ENCODE measurements at places on chromosomes 16 and 17.
A peak's percentile ranks its signal among the peaks of the same experiment; 100 is the strongest.

DNA sequence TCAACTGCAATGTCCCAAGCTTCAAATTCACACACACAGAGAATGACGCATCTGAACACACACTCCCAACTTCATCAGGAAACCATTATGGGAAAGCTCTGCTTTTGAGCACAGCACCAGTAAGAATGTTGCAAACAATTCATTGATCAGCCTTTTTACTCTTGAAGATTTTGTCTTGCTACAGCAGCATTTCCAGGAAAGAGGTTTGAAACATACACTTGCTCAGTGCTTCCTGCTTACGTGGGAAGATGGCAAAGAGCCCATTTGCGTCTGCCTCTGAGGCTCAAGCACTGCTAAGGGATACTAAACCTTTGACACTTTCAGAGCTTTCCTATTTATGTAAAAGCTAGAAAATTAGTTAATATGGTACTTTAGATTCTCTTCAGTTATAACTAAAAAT, 77.2 kb upstream of the MON1B start:
- DNase-seq, result no peak

GRCh38 chr16:75535211-75535843, 581 bp downstream of the CHST5 start:
- DNase-seq, result no peak

DNA sequence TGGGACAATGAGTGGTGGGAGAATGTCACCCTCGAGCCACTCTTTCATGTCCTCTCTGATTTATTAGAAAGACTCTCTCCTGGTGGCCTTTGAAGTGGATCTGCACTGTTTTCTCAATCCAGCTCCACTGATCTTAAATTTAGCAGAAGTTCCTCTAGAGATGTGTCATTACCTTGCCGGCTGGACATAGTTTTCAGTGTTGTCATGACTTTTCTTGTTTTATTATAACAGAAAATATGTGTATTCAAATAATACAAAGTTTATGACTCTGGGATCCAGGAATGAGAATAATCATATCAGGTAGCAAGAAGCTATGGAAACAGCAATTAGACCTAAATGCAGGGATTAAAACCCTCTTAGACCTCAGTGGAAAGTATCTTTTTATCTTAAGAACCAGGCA, 247.5 kb upstream of the ELAC2 start:
- no peak for DNase-seq

- no peak for DNase-seq
Measured at GRCh38 chr16:73823205-73823849, 473.3 kb upstream of the PSMD7 start.

GRCh38 chr16:1194665-1195392, 30.2 kb downstream of the TPSG1 start:
- no peak for DNase-seq

DNA sequence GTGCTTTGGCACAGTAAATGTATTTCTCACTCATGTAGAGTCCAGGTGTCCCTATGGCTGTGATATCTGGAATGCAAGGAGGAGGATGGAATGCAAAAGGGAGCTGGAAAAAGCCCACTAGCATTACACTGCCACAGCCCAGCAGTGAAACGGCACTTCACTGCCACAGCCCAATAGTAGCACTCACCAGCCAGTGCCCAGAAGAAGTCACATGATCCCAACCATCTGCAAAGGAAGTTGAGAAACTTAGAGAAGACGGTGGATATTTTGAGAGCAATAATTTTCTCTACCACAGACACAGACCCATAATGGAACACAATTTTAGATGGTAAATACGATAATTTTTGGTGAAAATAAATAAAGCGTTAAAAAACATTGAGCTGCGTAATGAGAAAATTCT, 51.8 kb downstream of the C16orf82 start:
- DNase-seq, result no peak

- no peak for DNase-seq
Measured at GRCh38 chr17:83200231-83200699, 120.9 kb downstream of the METRNL start.

- DNase-seq, result no peak
Measured at GRCh38 chr16:67209565-67209964, 10.6 kb downstream of the ELMO3 start.

- no peak for DNase-seq
Measured at GRCh38 chr17:70254735-70255460, 85.6 kb downstream of the KCNJ2 start.

DNA sequence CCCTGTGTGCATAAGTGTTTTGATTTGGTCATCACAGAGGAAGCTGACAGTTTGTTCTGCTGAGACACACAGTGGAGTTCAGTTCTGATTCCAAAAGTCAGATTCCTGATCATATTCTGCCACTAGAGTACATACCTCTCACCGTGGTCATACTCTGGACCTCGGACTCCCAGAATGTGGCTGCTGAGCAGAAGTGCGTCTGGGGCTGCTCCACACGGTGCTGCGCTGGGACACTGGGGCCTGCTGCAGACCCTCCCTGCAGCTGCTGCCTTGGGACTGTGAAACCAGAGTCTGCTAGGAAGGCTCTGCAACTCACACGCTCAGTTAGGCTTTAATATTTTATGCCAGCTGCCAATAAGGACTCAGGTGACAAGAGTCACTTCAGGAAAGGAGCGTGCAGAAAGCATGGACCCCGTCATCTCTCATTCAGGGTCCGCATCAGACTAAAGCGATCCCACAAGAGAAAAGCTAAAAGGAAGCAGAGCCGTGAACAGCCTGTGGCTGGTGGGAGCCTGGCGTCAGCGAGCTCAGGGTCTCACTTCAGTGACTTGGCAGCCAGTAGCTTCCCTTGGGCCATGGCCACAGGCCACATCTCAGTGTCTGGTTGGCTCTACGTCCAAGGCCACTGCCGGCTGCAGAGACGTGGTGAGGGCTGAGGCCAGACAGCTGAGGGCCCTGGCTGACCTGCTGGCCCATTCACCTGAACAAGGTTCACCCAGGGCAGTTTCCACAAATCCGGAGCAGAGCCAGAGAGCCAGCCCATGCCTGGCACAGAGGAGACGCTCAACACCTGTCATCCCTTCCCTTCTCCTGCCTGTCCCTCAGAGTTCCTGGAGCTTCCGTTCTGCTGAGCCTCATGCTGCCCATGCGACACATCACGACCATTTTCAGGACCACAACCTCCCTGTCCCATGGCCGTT, 24.7 kb upstream of the KIFC3 start:
- no peak for DNase-seq

DNA sequence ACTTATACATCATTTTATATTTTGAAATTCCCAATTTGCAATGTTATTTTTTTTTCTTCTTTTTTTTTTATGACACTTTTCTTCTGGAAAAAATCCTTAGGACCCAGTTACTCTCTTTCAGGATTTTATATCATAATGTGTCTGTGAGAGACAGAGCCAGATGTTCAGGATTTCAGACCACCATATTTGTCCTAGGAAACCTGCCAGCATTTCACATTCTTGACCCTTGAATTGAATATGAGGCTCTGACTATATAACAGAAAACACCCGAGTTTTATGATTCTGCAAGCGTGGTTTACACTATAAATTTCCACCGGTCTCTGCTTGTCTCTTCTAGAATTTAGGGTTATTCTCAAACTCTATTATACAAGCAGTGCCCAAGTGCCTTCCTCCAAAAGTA, 621.0 kb downstream of the WWOX start:
- no peak for DNase-seq

DNA sequence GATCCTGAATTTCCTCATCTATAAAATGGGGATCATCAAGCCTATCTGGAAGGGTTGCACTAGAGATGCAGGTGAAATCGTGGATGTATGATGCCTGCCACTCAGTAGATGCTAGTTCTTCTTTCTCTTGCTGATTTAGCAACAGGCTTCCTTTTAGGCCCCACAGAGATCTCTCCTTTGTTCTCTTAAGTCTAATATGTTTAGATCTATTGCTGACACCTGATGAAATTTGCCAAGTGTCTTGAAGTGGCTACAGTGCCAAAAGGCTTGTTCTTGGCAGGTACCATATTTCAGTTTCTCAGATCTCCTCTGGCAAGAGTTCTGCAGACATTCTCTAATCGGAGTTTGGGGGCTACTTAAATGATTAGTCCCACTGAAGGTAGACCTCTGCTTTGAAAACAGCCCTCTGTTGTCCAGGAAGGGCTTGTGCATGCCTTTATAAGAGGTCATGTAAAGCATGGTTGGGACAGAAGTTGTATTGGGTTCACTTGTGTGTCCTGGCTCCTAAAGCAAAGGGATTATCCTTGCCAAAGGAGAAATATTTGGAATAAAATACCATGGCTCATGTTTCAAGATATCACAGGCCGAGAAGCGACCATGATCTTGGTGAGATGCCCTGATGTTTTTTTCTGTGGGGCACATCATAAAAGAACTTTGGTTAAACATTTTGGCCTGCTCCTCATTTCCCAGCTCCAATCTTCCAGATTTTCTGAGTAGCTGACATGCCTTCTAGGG, 234.0 kb downstream of the MSI2 start:
- DNase-seq, result no peak

- DNase-seq, result no peak
Measured at GRCh38 chr16:1581804-1582203, 30.1 kb downstream of the IFT140 start.

DNA sequence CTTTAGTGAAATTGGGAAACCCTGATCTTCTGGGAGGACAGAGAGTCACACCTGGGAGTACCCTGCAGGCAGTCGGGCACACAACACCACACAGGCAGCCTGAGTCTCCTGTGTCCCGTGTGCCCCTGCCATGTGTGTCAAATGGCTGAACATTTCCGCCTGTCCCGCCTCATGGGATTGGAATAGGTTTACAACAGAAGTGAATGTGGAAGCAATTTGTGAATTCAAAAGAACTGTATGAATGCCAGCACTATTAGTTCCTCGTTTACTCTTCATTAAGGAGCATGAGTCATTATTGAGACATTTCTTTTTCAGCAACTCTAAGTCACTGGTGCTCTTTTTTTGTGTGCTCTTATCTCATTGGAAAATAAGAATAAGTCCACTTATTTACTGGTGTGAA, 226.5 kb downstream of the PMP22 start:
- DNase-seq, result no peak

- no peak for DNase-seq
Measured at GRCh38 chr16:72244853-72245252, 72.9 kb upstream of the PMFBP1 start.

DNA sequence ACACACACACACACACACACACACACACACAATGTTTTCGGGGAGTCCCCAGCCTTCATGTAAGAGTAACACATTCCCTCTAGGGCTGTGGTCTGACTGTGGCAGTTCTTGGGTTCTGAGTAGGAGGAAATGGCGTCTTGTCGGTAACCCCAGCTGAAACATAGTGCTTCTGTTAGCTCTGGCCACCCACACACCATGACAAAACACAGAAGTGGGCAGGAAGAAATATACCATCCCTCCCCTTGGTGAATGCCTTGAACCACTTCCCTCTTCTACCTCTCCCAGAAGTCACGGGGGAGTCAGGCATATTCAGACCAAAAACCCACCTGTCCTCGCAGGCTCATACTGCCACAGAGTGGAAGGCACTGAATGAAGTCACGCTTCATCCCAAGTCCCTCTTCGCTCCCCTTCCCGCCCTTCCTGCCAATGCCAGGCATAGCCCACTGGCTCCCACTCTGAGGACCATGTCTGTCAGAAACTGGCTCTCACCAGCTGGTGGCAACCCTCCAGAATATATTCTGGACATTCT, 11.5 kb downstream of the SLC35B1 start:
- peak; percentile 62 for DNase-seq

GRCh38 chr17:34799751-34800150, 161.5 kb downstream of the CCT6B start:
- no peak for DNase-seq

DNA sequence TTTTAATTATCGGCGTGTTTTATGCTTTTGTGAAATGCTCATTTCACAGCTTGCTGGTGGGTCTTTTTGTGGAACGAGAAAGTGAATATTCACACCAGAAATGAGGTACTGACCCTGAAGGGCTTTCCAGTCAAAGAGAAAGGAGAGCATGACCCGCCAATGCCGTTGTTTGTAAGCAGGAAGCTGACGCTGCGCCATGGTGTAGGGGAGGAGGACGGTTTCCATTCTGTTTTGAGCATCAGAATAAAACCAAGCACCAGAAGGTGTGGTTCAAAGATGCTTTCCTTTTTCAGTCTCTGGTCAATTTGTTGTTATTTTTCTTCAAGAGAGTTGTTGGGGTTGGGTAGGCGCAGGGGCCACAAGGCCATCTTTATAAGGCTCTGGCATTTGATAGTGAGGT, 669.3 kb downstream of the WWOX start:
- DNase-seq, result no peak

GRCh38 chr16:65422934-65423333, 301.1 kb upstream of the CDH11 start:
- DNase-seq, result no peak

GRCh38 chr17:82598256-82599119, 49.8 kb downstream of the WDR45B start:
- no peak for DNase-seq

DNA sequence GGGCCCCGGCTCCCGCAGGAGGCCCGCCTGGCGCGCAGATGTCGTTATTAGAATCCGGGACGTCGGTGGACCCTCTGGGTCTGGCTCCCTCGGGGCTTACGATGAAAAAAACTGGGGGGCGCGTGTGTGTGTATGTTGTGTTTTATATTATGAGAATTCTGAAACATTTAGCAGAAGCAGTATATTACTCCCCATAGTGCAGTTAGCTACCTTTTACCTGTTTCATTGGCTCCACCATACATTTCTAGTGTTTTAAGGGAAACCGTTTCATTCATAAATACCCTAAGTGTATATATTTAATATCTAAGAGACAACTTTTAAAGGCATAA, 486 bp upstream of the DNAJA2 start:
- DNase-seq, result no peak

GRCh38 chr16:2092866-2093265, 42.8 kb downstream of the PKD1 start:
- DNase-seq, result no peak

GRCh38 chr17:70369391-70369790, 200.1 kb downstream of the KCNJ2 start:
- no peak for DNase-seq

GRCh38 chr17:65533056-65533745, 28.2 kb downstream of the AXIN2 start:
- DNase-seq, result no peak

- DNase-seq, result no peak
Measured at GRCh38 chr17:66277191-66277590, 25.2 kb upstream of the PRKCA start.

GRCh38 chr17:21132428-21132827, 5.7 kb downstream of the DHRS7B start:
- DNase-seq, result no peak

DNA sequence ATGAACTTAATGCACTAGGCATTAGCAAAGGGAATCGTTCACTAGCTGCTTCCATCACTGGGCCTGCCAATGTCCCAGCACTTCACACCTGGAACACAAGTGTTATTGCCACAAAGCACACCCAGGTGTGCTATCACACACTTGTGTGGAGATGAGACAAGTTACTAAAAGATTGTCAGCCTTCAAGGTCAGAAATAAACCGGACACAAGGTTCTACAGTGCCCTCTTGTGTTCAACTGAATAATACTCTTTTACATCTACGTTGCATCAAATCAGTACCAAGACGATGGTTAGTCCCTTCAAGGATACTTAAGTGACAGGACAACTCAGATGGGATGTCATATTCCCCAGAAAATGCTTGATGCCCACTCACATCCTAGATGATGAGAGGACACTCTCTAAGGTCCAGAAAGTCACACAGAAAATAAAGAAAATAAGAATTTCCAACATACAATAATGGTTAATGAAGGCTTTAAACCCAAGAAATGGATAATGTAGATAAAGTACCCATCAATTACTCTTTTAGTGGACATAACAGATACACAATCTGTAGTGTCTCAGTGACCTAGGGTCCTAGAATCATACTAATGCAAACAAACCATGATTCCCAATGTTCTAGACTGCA, 16.4 kb upstream of the GLG1 start:
- DNase-seq, result no peak
